ENCODE measurements at places on chromosomes 5 and 9.
A peak's percentile ranks its signal among the peaks of the same experiment; 100 is the strongest.

- DNase-seq, result no peak
These were observed 34.9 kb upstream of the FOXI1 start for GRCh38 chr5:170070556-170071412.

DNA sequence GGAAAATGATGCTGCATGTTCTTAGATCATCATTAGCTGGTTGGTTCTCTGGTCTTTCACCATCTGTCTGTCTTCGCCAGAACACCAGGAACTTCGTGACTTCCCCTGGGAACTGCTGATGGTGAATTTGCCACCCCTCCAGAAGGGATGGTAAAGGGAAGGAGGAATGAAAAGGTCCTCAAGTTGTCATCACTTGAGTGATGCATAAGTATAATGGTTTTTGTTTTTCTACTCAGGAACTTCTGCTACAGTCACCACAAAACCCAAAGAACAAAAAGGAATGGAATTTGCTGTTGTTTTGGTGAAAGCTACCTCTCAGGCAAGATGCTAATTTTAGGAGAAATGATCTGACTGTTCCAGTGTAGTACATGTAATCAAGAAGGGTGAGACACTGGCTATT lies 328.4 kb downstream of the ARHGEF28 start:
- DNase-seq, result peak; percentile 26

DNA sequence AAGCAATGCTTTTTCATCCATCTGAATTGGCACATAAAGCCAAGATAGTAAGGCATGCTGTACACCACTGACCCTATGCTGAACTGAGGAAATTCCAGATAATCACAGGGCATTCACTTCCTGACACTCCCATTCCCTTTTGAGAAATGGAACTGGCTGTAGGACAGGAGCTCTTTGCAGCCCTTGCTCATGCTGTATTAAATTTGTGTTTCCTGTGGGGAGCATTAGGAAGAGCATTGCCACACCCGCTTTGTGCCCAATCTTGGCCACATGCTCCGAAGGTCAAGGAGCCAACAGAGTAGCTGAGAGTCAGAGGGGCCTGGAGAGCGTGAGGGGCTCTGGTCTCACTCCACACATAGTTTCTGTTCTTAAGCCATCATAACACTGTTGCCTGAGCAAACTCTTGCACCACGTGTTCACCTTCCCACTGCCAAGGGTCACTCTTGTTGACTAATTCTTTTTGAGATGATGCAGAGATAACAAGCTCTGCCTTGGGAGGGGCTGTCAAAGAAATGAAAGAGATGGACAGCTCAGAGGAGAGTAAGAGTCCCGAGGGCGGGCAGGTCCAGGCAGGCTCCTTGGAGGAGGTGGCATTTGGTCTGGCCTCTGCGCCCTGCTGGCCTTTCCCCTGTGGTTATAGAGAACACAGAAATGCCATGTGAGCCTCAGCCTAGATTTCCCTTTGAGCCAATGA lies 31.7 kb upstream of the ARAP3 start:
- no peak for DNase-seq

GRCh38 chr9:108554831-108555230 lies 301.0 kb downstream of the ACTL7B start:
- no peak for DNase-seq

DNA sequence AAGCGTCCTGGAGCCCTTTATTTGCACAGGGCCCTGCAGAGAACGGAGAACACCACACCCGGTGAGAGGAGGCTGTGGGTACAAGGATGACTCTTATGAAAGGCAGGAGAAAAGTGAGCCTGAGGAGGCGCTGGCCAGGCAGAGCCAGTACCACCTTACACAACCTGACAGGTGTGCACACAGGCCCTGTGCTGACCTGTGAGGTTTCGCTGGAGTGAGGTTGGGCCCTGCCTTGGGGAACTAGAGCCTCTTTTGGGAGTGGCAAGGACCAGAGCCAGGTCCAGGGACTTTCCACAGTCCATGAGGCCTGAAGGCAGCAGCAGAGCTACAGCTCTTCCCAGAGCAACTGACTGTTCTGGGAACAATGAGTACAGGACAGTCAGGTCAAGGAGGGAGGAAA lies 3.1 kb downstream of the SRD5A1 start:
- no peak for DNase-seq

- no peak for DNase-seq
These were observed 1.7 kb downstream of the ACTL7B start for GRCh38 chr9:108854094-108854493.

- DNase-seq, result no peak
These were observed 48.4 kb downstream of the EXOSC2 start for GRCh38 chr9:130741831-130742449.

- no peak for DNase-seq
These were observed 51.6 kb upstream of the TAS2R1 start for GRCh38 chr5:9681706-9682105.

DNA sequence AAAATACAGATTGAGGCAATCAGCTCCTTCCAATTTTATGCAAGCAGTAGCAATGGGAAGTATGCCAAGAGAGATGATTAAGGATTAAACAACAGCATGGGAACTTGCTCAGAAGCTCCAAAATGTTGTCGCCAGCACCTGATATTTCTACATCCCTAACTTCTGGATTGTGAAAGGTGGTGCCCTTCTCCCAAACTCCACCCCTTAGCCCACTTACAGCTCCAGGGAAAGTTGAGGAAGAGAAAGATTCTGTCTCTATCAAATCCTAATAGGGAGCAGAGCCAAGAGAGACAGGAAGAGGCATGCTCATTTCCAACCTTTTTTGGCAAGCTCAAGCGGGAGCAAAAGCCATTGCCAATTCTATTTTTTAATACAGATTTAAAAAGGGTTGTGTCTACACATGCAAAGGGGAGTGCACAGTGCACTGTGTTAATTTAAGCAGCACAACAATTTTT lies 92.4 kb upstream of the NR3C1 start:
- DNase-seq, result no peak

DNA sequence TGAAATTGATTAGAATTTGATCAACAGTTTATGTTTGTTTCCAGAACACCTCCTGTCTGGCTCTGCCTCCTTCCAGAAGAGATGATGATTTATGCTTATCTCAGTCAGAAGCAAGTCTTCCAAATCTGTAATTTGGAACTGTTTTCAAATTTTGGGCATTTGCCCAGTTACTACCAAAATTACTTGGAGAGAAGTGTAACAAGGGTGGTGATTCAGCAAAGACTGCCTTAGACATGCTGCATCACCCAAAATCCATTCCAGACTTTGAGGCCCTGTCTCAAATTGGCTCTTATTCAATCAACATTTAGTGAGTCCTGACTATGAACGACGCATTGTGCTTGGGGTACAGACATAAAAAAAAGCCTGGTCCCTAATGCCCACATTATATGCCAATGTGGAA lies 89.4 kb downstream of the SH3TC2 start:
- no peak for DNase-seq

- DNase-seq, result no peak
These were observed 23.4 kb upstream of the SCGB3A2 start for GRCh38 chr5:147854894-147855773.

GRCh38 chr5:149235841-149236240 lies 35.8 kb upstream of the AFAP1L1 start:
- DNase-seq, result no peak

GRCh38 chr9:96140296-96141127 lies 161.5 kb downstream of the HSD17B3 start:
- DNase-seq, result peak; percentile 48

- DNase-seq, result no peak
These were observed 4.0 kb downstream of the NAIF1 start for GRCh38 chr9:128062846-128063831.

DNA sequence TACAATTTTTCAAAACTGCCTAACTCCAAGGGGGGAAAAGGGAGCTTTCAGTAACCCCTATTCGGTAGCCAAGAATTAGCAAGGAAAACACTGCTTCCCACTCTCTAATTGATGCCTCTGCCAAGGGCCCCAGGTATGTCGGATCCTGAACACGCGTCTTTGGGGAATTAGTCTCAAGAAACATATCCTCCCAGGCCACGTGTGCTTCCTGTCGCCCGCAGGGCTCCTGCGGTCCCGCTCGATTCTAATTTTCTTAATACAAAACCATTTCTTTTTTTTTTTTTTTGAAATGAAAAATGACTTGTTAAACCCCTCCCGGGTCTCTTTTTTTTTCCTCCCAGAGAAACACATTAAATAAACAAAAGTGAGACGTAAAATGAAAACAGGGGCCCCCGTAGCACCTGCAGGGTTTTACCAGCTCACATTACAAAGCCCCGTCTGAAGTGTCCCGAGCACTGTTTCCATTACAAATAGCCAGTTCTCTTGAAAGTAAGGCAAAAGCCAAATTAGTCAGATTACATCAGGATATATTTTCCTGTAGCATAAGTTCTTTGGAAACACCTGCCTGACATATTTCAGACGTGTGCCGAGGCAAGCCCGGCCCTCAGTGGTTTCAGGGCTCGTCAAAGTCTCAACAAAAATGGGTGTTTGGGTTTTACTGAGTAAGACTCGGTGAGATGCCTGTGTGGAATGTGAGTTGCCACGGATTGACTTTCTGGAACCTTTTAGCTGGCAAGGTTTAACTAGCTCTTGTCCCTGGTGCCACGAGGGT lies 21.5 kb downstream of the SMIM23 start:
- no peak for DNase-seq

DNA sequence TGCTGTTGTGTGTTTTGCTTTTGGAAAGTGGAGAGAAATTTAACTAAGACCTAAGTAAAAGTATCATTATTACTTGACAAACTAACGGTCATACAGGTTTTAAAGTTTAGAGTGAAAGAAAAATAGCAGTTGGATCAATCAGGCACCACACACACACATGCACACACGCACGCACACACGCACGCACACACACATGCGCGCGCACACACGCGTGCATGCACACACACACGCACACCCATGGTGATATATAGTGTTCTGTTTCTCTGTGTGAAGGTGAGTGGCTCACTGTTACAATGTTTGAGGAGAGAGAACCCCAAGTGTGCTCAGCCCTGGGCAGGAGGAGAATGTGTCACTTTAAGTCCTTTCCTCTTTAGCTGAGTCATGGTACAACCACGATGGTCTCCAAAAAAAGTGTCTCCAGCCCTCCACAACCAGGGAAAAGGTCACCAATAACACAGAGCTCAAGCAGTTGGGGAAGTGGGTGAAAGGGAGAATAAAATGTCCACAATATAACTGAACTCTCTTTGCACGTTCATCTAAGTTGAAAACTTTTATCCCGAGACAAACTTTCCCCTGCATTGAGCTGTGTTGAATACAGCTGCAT lies 3.2 kb downstream of the ZNF366 start:
- no peak for DNase-seq

GRCh38 chr9:109816490-109816889 lies 36.5 kb downstream of the PALM2AKAP2 start:
- DNase-seq, result no peak

GRCh38 chr5:108046955-108047670 lies 334.8 kb downstream of the FBXL17 start:
- no peak for DNase-seq

- no peak for DNase-seq
These were observed 51.9 kb upstream of the JAK2 start for GRCh38 chr9:4933177-4933576.

DNA sequence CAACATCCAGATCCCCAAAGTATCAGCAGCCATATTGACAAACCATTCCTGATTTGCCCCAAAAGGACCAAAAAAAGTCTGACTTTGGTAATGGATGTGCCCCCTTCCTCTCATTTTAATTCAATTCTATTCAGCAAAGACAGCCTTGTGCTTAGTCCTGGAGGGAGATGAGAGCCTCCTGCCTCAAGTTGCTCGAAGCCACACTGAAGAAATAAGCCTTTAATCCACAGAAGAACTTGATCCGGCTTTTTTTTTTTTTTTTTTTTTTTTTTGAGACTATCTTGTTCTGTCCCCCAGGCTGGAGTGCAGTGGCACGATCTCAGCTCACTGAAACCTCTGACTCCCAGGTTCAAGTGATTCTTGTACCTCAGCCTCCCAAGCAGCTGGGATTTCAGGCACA lies 8.4 kb upstream of the PAX5 start:
- DNase-seq, result no peak

- peak; percentile 11 for DNase-seq
These were observed 122.6 kb downstream of the APBA1 start for GRCh38 chr9:69549310-69550202.

- DNase-seq, result no peak
These were observed 421.6 kb upstream of the SGCD start for GRCh38 chr5:155905364-155905763.

- peak; percentile 68 for DNase-seq
These were observed 53.4 kb downstream of the TENT4A start for GRCh38 chr5:6766604-6767093.

- no peak for DNase-seq
These were observed 236.9 kb downstream of the NSG2 start for GRCh38 chr5:174282391-174282790.

- no peak for DNase-seq
These were observed 12.5 kb upstream of the RAPGEF1 start for GRCh38 chr9:131752231-131752884.

- DNase-seq, result no peak
These were observed 330.6 kb downstream of the EBF1 start for GRCh38 chr5:158769079-158769478.

- DNase-seq, result no peak
These were observed 129.1 kb downstream of the FANCC start for GRCh38 chr9:95188459-95188858.

Data from NCI-H2171 (cell line).